ENCODE measurements at places on chromosomes 11 and 22. TPM values are rescaled to one million over a fixed set of nuclear protein-coding genes. Genes with fewer than 3 reads are reported as not detected.

DNA sequence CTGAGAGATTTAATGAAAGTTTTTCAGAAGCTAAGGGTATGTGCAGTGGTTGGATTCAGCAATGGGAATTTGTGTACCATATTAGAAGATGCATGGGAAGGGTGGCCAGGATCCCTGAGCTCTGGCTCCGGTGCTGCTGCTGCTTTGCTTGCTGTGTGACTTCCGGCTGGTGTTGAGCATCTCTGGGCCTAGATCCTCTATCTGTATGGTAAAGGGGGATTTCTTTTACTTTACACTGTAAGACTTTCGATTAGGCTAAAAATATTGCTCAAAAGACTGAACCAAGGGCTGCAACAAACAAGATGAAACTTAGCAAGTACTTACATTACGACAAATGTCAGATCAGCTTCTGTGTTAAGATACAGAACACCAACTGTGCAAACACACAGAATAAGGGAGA is 39.1 kb downstream of the XRRA1 start:
- peaks cover 15% of the 10 kb centered on the region for H3K36me3 ChIP-seq
- DNase-seq: no peak
- H3K4me3 ChIP-seq: no peak overlapping the region
- no peak overlapping the region for H3K27ac ChIP-seq
- H3K27me3 ChIP-seq: no peaks in the 10 kb centered on the region

- no peak overlapping the region for H3K27ac ChIP-seq
- no peaks in the 10 kb centered on the region for H3K4me1 ChIP-seq
- no peaks in the 10 kb centered on the region for H3K36me3 ChIP-seq
- DNase-seq: no peak
These were observed 86.2 kb downstream of the MPPED2 start for GRCh38 chr11:30499940-30500339.

GRCh38 chr22:49937758-49938564 is 19.5 kb downstream of the CRELD2 start:
- no peak overlapping the region for H3K4me3 ChIP-seq
- H3K27ac ChIP-seq: no peak overlapping the region
- DNase-seq: no peak
- no peaks in the 10 kb centered on the region for H3K27me3 ChIP-seq
- peaks cover 30% of the 10 kb centered on the region for H3K4me1 ChIP-seq
- no peaks in the 10 kb centered on the region for H3K36me3 ChIP-seq

- no peaks in the 10 kb centered on the region for H3K4me1 ChIP-seq
- no peaks in the 10 kb centered on the region for H3K36me3 ChIP-seq
- H3K27ac ChIP-seq: no peak overlapping the region
- no peak for DNase-seq
- H3K4me3 ChIP-seq: no peak overlapping the region
- H3K27me3 ChIP-seq: no peaks in the 10 kb centered on the region
These were observed 242.1 kb upstream of the KIRREL3 start for GRCh38 chr11:127242676-127243075.

DNA sequence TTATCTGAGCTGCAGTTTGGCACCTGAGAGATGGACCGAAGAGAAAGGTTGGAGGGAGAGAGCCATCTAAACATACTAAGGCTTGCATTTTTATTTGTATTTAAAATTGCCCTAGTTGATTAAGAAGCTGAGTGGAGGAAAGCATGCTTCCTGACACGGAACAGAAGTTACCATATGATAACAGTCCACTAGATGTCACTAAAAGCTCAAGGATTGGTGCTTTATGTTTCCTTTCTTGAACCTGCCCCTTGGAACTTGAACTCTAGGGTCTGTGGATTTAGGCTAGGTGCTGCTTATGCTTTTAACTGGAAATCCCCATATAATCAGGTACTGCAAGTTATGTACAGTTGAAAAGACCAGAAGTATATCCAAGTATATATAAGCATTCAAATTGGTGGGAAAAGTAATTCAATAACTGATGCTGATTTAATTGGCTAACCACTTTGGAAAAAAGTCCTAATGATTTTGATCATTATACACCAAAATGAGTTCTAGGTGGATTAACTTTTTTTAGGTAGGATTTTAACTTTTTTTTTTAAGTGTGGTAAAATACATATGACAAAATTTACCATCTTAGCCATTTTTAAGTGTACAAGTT is 9.5 kb downstream of the RBMXL2 start:
- peaks cover 19% of the 10 kb centered on the region for H3K27me3 ChIP-seq
- no peak overlapping the region for H3K4me3 ChIP-seq

DNA sequence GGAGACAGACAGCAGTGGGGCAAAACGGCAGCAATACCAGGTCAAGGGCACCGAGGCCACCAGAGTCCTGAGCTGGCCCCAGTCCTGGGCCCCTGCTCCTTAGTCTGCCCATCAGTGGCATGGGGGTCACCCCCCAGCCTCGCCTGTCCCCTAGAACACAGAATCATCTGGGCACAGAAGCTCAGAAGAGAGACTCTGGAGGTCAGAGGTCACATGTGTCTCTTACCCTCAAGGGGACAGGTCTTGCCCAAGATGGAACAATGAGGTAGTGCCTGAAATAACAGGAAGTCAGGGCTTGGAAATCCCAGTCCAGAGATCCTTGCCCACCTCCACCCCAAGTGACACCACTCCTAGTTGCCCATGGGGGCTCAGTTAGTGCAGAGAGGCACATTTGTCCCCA is 20.6 kb downstream of the PDE2A start:
- H3K27me3 ChIP-seq: no peaks in the 10 kb centered on the region
- no peak for DNase-seq
- no peaks in the 10 kb centered on the region for H3K4me1 ChIP-seq

GRCh38 chr11:45665933-45666647 is 668 bp upstream of the CHST1 start:
- no peak for DNase-seq
- H3K27ac ChIP-seq: no peak overlapping the region
- no peaks in the 10 kb centered on the region for H3K36me3 ChIP-seq
- H3K27me3 ChIP-seq: peaks cover 54% of the 10 kb centered on the region

DNA sequence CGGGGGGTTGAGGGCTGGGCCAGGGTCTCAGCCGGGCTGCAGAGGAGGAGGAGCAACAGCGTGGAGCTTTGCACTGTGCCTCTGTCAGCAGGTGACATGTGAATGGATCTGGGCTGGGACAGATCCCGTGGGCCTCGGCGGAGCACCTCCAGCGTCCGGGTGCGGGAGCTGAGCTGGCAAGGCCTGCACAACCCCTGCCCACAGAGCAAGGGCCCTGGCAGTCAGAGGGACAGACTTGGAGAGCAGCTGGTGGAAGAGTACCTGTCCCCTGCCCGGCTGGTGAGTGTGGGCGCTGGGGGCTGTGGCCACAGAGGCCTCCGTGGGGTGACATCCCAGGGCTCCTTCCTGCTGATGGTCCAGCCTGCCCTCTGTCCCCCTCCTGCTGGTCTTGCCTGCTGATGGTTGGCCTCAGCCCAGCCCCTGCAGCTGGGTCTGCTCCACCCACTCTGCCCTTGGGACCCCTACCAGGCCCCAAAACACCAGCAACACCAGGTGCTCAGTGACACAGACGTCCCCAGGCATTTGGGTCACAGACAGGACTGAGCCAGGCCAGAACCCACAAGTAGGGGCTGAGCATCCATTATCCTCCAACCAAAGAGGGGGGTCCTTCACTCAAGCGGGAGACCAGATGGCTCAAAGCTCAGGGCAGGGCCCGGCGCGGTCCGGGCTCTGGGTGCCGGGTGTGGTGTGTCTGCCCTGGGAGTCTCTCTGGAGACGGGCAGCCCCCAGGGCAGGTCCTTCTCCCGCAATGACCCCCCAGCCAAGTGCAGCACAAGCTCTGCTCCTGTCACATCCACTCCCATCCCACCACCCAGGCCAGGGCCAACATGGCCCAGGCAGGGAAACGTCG is 3.5 kb downstream of the LRRC56 start:
- H3K4me3 ChIP-seq: no peak overlapping the region
- H3K27me3 ChIP-seq: no peaks in the 10 kb centered on the region
- no peak for DNase-seq
- peaks cover 21% of the 10 kb centered on the region for H3K4me1 ChIP-seq
- no peaks in the 10 kb centered on the region for H3K36me3 ChIP-seq

DNA sequence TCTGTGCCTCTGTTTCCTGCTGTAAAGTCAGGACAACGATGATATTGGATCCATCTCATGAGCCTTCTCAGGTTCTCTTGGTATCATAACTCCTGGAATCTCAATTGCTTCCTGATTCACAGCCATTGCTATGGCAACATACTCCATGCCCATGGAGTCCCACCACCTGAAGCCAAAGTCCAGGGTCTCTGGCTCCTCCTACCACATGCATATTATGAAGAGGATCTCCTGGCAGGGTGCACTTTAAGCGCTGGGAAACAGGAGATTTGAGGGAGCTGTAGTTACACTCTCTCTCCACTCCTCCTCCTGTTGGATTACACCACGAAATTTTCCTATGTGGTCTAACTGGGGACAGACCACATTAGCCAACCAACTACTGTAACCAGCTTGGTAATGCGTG is 130.9 kb upstream of the SEZ6L start:
- no peaks in the 10 kb centered on the region for H3K27me3 ChIP-seq
- no peak overlapping the region for H3K4me3 ChIP-seq
- H3K36me3 ChIP-seq: no peaks in the 10 kb centered on the region
- no peaks in the 10 kb centered on the region for H3K4me1 ChIP-seq
- no peak overlapping the region for H3K27ac ChIP-seq

DNA sequence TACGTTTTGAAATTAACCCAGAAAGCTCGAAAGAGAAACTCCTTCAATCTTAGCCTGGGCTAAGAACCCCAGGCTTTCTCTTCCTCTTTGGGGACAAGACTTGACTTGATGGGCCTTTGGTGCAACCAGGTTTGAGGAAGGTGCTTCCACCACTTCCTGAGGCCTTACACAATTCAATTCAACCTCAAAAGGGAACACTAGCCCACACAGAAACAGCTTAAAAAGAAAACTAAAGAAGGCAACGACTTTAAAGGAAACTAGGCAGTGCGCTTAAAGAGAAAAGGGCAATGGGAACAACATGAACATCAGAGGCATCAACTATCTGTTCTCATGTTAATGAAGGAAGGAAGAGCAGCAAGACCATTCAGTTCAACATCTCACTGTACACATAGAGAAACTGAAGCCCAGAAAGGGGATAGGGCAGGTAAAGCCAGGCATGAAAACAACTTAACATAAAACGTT is 24.8 kb downstream of the PAK1 start:
- no peak for DNase-seq
- H3K4me1 ChIP-seq: peaks cover 22% of the 10 kb centered on the region
- H3K4me3 ChIP-seq: no peak overlapping the region
- H3K27ac ChIP-seq: no peak overlapping the region
- H3K36me3 ChIP-seq: no peaks in the 10 kb centered on the region

GRCh38 chr22:28773461-28773867 is 969 bp downstream of the CCDC117 start:
- peaks cover 36% of the 10 kb centered on the region for H3K36me3 ChIP-seq
- H3K27ac ChIP-seq: peak overlapping the region; percentile 97
- DNase-seq: no peak

DNA sequence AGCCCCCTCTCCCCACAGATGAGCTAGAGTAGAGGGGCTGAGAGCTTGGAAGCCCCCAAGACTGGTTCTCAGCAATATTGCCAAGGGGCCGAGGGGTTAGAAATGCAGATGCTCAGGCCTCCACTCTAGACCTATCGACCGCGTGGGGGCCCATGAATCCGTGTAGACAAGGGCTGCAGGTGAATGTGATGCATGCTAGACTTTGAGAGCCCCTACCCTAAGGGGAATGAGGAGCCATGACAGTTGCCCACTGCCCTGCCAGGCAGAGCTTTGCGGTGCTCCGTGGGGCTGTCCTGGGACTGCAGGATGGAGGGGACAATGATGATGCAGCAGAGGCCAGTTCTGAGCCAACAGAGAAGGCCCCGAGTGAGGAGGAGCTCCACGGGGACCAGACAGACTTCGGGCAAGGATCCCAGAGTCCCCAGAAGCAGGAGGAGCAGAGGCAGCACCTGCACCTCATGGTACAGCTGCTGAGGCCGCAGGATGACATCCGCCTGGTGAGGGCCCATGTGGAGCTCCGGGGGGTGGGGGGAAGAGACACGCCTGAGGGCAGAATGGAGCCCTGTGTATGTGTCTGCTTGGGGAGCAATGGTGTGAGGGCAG is 1.3 kb downstream of the SSH3 start:
- H3K27ac ChIP-seq: no peak overlapping the region
- no peaks in the 10 kb centered on the region for H3K27me3 ChIP-seq
- DNase-seq: no peak
- H3K4me1 ChIP-seq: peaks cover 14% of the 10 kb centered on the region
- H3K4me3 ChIP-seq: peak overlapping the region; percentile 32
- H3K36me3 ChIP-seq: peaks cover 8% of the 10 kb centered on the region

GRCh38 chr22:44847380-44847779 is 95.0 kb downstream of the ARHGAP8 start:
- H3K27ac ChIP-seq: no peak overlapping the region
- H3K36me3 ChIP-seq: no peaks in the 10 kb centered on the region
- no peaks in the 10 kb centered on the region for H3K4me1 ChIP-seq
- H3K27me3 ChIP-seq: no peaks in the 10 kb centered on the region
- H3K4me3 ChIP-seq: no peak overlapping the region

DNA sequence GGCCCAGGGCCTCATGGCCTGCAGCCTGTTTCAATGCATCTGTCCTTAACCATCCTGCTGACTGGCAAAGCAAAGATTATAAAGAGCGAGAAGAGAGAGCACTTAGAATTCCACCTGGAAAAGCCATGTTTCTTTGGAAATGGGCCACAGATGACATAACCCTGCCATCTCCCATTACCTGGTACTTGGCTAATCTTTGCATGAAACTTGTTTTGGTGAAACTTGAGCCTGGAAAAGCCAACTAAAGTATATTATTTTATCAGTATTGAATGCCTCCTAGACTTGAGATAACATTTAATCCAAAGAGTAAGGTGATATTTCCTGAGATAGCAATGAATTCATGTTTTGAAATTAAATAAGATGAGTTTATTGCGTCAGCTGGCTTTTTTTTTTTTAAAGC is 72.6 kb downstream of the NAV2 start:
- no peaks in the 10 kb centered on the region for H3K36me3 ChIP-seq
- no peak for DNase-seq
- H3K27ac ChIP-seq: no peak overlapping the region
- H3K4me1 ChIP-seq: no peaks in the 10 kb centered on the region
- no peak overlapping the region for H3K4me3 ChIP-seq

DCPS gene
- 35.8 TPM for total RNA-seq

Measured in activated CD4-positive, alpha-beta memory T cell treated with anti-CD3 and anti-CD28 coated beads, Interleukin-2, amount 10 ng/mL, durations not matched to agents 7 days and 5 days (primary cell).